Foreskin keratinocyte (primary cell): ENCODE measurements at places on chromosomes 2 and 18. TPM values are rescaled to one million over a fixed set of nuclear protein-coding genes. Genes with fewer than 3 reads are reported as not detected.

PEX13 gene
- 20.7 and 22.3 TPM in 2 replicates for total RNA-seq

EMILIN1 gene
- total RNA-seq, result 0.37 and 0.39 TPM in 2 replicates

NT5DC4 gene
- 0.07 TPM in 1 of 2 replicates, not detected in the other for total RNA-seq

EIF2AK2 gene
- total RNA-seq, result 81.2 and 81.3 TPM in 2 replicates

FEV gene
- total RNA-seq, result not detected in 2 replicates

ZBTB7C gene
- under 0.01 and 0.07 TPM in 2 replicates for total RNA-seq

SNED1 gene
- not detected in 2 replicates for total RNA-seq

TFPI gene
- 0.42 and 0.54 TPM in 2 replicates for total RNA-seq

EDAR gene
- 0.03 TPM in 1 of 2 replicates, not detected in the other for total RNA-seq

BMP10 gene
- not detected in 2 replicates for total RNA-seq

FZD7 gene
- 2.5 TPM in 2 replicates for total RNA-seq

SPEG gene
- 24.9 and 32.6 TPM in 2 replicates for total RNA-seq

CRACDL gene
- 2.3 and 2.4 TPM in 2 replicates for total RNA-seq

STON1 gene
- 0.67 and 0.99 TPM in 2 replicates for total RNA-seq

C1GALT1C1L gene
- 0.11 TPM in 1 of 2 replicates, not detected in the other for total RNA-seq

CFAP53 gene
- total RNA-seq, result 0.34 and 0.46 TPM in 2 replicates

TRIM43B gene
- not detected in 2 replicates for total RNA-seq

FAM117B gene
- total RNA-seq, result 2.6 and 3.0 TPM in 2 replicates

GREB1L gene
- total RNA-seq, result 2.7 and 5.3 TPM in 2 replicates

TEX44 gene
- total RNA-seq, result not detected in 2 replicates

ABCB11 gene
- not detected in 2 replicates for total RNA-seq

PRSS56 gene
- not detected in 2 replicates for total RNA-seq

SP140 gene
- total RNA-seq, result 0.18 and 1.1 TPM in 2 replicates

FIGN gene
- 3.3 and 4.4 TPM in 2 replicates for total RNA-seq

PROC gene
- total RNA-seq, result 0.32 and 0.82 TPM in 2 replicates

GCKR gene
- not detected in 2 replicates for total RNA-seq

EN1 gene
- total RNA-seq, result 0.75 TPM in 1 of 2 replicates, not detected in the other

GPR35 gene
- total RNA-seq, result 0.07 TPM in 1 of 2 replicates, not detected in the other

PRPF40A gene
- total RNA-seq, result 111 and 112 TPM in 2 replicates

LIMS4 gene
- 1.0 and 1.6 TPM in 2 replicates for total RNA-seq

NR4A2 gene
- total RNA-seq, result 0.31 and 0.32 TPM in 2 replicates

SRD5A2 gene
- not detected in 2 replicates for total RNA-seq

ACMSD gene
- not detected in 2 replicates for total RNA-seq
